ENCODE measurements at places on chromosomes 5 and 9.

DNA sequence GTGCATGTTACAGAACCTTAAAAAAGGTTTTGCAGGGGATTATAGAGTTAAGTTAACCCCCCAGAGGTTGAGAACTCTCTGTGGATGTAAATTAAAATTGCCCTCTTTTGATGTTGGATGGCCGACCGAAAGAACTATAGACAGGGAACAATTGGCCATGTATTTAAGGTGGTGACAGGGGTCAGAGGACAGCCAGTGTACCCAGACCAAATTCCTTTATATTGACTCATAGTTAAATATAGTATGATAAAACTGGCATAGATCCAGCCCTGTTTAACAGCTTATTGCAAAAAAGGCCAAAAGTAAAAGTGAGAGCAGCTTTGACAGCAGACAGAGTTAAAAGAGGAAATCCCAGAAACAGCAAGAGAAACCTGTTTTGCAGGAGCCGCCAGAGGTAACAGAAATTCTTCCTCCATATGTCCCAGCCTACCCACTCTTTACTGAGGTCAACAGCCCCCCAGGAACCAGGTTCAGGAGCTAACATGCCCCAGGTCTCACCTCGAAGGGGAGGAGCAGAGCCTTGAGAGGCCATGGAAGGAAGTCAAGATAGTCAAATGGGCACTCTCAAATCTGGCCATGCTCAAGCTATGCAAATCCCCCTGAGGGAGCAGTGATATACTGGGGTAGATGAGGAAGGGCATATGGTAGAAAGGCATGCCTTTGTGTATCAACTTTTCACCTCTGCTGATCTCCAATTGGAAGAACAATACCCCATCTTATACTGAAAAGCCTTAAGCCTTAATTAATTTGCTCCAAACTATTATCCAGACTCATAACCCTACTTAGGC lies 156.4 kb upstream of the COX7C start:
- no peak for DNase-seq

- no peak for DNase-seq
These were observed 57.0 kb downstream of the TTC39B start for GRCh38 chr9:15249981-15250380.

DNA sequence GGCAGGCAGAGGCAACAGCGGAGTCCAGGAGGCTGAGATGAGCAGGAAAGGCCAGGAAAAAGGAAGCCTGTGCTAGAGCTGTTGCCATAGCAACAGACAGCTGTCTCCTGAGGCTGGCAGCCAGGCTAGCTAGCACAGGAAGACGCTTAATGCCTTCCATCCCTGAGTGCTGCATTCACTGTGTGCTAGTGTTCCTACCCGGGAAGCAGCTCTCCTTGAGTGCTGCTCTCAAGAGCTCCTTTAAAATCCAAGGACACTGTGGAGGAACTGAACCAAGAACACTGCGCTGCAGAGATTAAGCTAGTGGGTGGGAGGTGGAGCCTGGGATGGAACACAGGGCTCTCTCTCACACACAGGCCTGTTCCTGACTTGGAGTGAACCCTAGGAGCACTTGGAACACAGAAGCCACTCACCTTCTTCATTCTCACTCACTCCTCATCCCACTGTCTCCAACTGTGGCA lies 53.5 kb upstream of the IL7R start:
- DNase-seq, result no peak

GRCh38 chr9:127803507-127804352 lies 1.0 kb downstream of the FPGS start:
- no peak for DNase-seq

DNA sequence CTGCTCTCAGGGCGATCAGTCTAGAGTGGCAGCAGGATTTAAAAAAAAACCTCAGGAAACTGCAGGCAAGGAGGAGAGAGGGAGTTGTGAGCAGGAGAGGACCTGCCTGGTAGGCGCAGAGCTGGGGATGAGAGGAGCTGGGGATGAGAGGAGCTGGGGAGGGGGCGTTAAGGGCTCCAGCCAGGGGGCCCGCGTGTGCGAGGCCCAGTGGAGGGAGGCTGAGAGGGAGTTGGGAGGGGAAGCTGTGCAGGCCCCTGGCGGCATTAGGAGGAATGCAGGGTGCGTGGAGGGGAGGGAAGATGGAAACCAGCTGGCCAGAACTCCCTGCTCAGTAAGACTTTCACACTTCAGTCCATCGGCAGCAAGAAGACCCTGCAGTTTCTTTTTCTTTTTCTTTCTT lies 45.2 kb upstream of the HMCN2 start:
- DNase-seq, result no peak

All from CMK (cell line).